ENCODE measurements at places on chromosomes 13 and 19.

DNA sequence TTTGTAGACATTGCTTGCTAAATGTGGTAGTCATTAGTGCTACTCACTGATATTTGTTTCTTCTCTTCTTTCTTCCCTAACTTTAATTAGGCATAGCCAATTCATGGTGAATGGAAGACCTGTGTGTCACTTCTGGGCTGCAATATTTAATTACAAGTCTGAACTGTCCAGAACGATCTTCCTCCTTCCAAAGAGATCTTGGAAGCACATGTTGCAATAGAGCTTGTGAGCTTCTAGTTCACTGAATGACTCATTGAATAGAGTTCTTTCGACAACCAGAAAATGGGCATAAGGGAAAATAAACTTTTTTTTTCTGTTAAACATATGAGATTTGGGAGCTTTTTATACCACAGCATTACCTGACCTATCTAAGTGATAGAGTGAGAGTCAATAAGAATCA lies 1264.6 kb downstream of the PCDH9 start:
- DNase-seq, result no peak

DNA sequence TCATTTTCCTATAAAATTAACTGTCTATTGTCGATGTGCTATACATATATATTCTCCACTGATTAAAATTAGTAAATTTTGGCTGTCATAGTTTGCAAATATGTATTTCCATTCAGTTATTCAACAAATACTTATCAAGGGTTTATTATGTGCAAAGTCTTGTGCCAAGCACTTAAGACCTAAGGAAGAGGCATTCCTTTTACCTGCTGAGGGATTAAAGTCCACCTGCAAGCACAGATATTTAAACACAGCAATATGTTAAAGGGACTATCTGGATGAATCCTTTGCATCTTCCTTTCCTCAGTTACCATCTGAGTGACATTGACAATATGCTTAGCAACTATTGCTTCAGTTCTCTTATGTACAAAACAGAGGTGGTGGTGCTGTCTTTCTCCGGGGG lies 89.3 kb downstream of the LIG4 start:
- DNase-seq, result no peak

- DNase-seq, result no peak
Measured at GRCh38 chr19:35042056-35042730, 672 bp downstream of the HPN start.

DNA sequence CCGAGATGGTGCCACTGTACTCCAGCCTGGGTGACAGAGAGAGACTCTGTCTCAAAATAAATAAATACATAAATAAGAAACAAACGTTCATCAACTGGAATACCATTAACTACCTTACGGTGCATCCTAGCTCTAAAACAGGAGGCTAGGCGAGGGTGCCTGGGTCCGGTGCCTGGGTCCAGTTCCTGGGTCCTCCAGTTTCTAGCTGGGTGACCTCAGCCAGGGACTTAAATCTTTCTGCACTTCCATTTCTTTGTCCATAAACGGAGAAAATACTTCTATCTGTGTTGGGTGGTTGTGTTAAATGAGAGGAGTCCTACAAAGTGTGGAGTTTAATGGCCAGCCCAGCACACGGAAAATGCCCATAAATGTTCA lies 34.0 kb downstream of the RFX2 start:
- no peak for DNase-seq

- DNase-seq, result no peak
Measured at GRCh38 chr19:45098521-45099466, 5.8 kb downstream of the PPP1R37 start.

All from vagina (tissue), 2 donors.